ENCODE measurements at places on chromosomes 16 and 17. TPM values are rescaled to one million over a fixed set of nuclear protein-coding genes. Genes with fewer than 3 reads are reported as not detected.

DNA sequence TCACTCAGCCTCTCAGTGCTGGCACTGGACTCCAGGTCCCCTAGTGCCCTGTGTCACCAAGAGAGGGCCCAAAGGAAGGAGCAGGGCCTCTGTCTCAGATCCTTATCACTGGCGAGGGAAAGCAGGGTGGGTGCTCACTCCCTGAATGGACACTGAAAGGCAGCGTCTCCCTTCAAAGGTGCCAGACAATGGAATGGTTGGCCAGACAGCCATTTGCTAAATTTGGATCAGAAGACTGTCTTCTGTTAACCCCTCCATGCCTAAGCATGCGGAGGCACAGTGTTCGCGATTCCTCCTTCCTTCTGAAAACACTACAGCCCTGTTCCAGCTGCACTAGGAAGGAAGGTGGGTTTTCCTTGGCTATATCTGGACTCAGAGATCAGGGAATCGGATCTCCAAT, 48.4 kb downstream of the SRCIN1 start:
- DNase-seq, result no peak

Gene EEF2K
- polyA plus RNA-seq, result 13.5 TPM

- no peak for DNase-seq
Measured at GRCh38 chr16:74107795-74108610, 188.6 kb upstream of the PSMD7 start.

- DNase-seq, result no peak
Measured at GRCh38 chr17:42754782-42755181, 6.2 kb upstream of the RAMP2 start.

Gene EVPL
- 0.60 TPM for polyA plus RNA-seq

Gene NQO1
- 27.9 TPM for polyA plus RNA-seq

DNA sequence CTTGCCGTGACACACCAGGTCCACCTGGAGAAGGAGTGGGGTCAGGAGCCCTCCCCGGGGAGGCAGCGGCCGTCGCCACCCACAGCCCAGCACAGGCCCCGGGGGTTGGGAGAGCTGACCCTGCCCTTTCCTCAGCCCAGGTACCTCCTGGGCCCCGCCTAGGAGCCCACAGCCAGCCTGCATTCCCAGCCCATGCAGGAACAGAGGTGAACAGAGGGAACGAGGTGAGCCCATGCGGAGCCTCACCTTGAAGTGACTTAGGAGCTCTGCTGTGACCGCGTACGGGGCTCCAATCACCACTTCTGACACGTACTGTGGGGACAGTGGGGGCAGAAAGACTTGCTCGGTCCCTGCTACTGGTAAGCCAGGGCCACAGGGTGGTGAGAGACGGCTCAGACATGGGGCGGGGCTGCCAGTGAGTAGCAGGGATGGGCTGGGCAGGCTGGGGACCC, 3.4 kb downstream of the NPB start:
- no peak for DNase-seq

Gene PPL
- polyA plus RNA-seq, result 29.2 TPM

GRCh38 chr17:21039839-21040575, 2.8 kb downstream of the USP22 start:
- no peak for DNase-seq

DNA sequence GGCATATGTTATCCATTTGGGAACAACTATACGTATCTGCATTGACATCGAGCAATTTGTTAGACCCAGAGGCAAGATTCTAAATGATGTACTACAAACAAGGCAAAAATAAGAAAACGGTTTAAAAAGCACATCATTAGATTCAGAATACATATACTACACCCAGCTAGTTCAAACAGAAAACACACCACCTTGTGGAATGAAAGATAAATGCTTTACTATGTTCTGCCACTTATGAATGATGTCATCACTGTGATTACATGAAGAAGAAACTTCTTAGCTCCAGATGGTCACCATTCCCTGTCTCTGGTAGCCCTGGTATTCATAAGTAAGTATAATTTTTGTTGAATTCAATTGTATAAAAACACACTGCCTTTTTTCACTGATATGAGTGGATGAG, 7.8 kb downstream of the NACA2 start:
- no peak for DNase-seq

Gene KRTAP9-8
- polyA plus RNA-seq, result not detected

DNA sequence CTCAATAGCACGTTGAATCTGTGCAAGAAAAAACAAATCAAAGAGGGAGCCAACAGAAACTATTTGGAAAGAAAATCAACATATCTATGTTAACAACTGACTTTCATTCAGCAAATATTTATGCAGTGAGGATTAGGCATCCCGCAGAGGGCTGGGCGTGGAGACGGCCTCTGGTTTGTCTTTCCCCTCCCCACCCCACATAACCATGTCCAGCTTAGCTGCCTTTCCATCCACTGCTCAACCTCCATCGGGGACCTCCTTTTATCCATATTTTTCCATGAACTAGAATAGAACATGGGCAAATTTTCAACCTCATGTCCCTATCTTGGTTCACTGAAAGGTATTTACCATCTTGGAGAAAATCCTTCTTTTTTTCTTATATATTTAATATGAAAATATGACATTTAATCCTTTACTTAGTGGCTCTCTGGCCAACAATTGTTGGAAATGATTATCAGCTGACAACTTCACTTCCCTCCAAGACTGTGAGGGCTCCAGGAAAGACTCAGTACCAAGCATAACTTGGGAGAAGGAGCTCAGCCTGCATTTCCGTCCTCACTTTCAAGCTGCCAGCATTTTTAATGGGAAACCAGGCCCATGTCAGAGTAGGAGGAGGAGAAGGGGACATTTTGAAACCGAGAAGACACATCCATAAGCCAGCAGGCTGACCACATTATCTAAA, 462.6 kb upstream of the MAF start:
- DNase-seq, result no peak

Gene CCL3
- 0.29 TPM for polyA plus RNA-seq

- DNase-seq, result no peak
Measured at GRCh38 chr16:84929421-84930297, 81.7 kb downstream of the ZDHHC7 start.

GRCh38 chr16:50802000-50802399, 60.1 kb downstream of the CYLD start:
- no peak for DNase-seq

Gene CHST4
- polyA plus RNA-seq, result 0.26 TPM

GRCh38 chr17:82527898-82528297, 8.4 kb downstream of the FOXK2 start:
- DNase-seq, result no peak

Measured in left renal pelvis (tissue), 4 donors.